NCI-H2081 (cell line): ENCODE measurements at places on chromosomes 1 and 21.

GRCh38 chr1:11893907-11894251 is 32.3 kb downstream of the KIAA2013 start:
- peak; percentile 68 for DNase-seq

GRCh38 chr1:237164406-237165352 is 122.7 kb downstream of the RYR2 start:
- DNase-seq, result no peak

GRCh38 chr1:30852026-30852425 is 56.5 kb downstream of the SDC3 start:
- DNase-seq, result no peak

DNA sequence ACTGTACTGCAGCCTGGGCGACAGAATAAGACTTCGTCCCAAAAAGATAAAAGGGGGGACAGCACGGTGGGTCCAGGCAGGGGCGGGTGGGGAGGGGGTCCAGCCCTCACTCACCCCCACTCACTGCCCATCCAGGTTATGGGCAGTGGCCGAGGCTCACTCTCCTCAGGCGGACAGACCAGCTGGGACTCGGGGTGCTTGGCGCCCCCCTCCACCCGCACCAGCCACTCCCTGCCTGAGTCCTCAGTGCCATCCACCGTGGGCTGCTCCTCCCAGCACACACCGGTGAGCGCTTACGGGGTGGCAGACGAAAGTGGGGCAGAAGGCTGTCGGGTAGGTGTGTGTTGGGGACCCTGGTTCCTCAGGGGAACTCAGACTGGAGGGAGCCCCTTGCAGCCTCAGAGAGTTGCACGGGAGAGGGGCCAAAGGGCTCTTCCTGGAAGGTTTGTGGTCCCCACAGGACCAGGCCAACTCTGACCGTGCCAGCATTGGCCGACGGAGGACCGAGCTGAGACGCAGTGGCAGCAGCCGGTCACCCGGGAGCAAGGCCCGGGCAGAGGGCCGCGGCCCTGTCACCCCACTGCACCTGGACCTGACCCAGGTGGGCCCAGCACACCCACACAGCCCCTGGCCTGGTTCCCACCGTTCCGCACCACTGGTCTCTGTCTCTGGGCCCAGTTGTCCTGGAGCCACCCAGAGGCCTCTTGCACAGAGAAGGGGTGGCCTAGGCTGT is 6.6 kb downstream of the PLEKHN1 start:
- DNase-seq, result no peak

DNA sequence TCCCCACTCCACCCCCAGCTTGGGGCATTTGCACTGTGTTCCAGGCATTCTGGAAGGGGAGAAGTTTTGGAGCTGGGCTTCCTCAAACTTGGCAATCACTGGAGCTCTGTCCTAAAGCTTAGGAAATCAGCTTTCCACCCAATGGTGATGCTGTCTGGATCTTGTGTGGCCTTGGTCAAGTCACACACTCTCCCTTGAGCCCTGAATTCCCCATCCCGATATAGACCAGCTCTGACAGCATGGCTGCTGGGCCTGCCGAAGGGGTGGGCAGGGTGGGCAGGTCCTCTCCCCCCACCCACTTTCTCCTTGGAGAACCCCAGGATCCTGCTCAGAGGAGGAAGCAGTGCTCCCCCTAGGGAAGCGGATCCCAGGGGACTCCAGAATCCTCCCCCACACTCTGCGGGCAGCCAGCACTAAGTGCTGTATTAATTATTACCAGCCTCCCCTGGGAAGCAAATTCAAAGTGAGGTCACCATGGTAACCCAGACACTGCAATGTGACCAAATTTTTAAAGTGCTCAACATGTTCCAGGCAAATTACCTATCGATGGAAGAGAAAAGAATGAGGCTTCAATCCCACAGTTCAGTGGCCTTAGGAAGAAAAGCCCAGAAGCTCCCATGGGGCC is 21.3 kb upstream of the LDLRAP1 start:
- DNase-seq, result no peak

DNA sequence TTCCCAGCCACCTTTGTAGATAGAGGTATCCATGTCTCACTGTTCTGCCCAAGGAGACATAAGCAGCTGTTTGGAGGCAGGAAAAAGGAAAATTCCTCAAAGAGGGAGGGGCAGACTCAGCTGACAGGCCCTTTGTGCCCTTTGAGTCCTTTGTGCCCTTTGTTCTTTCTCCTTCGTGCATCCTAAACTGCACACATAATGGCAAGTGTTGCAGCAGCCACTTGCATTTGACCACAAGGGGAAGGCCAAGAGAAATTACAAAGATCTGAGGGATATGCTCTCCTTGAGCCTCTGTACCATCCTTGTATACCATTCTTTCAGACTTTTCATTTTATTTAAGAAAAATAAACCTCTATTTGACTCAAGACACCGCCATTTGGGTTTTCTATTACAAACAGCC is 71.8 kb upstream of the PKN2 start:
- DNase-seq, result no peak

DNA sequence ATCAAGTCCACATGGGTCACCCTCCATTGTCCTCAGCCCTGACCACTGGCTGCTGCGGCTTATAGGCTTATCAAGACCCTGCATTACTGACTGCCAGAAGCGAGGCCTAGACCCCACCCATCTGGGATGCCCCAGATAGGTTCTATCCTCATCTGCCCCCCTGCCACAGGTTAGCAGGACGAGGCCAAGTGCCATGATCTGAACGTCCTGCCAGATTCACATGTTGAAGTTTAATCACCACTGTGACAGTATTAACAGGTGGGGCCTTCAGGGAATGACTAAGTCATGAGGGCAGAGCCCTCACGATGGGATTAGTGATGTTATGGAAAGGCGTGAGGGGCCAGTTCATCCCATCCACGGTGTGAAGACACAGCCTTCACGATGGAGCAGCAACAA is 6.2 kb upstream of the CPLANE2 start:
- DNase-seq, result no peak

- no peak for DNase-seq
These were observed 411.7 kb downstream of the PTPRU start for GRCh38 chr1:29648026-29648425.

GRCh38 chr1:90277270-90277669 is 282.4 kb downstream of the ZNF326 start:
- DNase-seq, result no peak

DNA sequence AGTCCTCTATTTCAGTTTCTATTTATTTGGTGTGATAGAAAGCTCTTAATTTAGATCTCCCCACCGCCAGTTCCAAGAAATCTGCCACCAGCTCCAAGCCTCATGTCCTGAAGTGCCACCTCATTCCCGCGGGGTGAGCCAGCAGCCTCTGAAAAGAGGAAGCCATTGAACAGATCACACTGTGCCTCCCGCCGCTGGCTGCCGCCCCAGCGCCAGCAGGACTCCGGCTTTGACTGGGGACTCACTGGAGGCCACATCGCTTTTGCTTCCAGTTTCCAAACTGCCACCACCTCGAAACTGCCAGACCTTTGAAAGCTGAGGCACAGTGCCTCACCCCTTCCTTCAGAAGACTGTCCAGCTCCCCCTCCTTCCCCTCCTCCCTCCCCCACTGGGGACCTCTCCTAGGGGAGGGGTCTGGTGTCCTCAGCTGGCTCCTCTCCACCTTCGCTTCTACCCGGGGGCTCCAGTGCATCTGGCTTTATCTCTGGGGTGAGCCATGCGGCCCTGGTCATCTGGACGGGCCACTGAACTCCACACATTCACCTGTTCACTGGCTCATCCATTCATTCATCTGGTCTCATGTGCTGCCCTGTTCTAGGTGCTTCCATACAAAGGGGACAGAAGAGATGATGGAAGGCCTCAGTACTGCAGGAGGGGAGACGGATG is 58.9 kb downstream of the VPS26C start:
- DNase-seq, result no peak

DNA sequence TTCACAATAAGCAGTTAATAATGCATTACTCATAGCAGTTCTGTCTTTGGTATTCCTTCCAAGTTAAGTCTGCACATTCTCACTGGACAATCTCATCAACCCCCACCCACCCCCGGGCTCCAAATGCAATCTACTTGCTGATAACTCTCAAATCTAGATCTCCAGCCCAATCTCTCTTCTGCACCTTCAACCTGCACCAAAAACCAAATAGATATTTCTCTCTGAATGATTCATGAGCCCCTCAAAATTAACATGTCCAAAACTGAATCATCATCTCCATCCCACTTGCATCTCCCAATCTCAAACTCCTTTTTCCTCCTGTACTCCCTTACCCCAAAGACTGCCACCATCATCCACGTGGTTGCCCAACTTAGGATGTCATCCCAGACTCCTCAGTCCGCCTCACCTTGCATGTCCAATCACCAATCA is 2.7 kb downstream of the DOCK7 start:
- no peak for DNase-seq

- peak; percentile 92 for DNase-seq
These were observed 2.8 kb downstream of the RGS16 start for GRCh38 chr1:182601416-182601786.

DNA sequence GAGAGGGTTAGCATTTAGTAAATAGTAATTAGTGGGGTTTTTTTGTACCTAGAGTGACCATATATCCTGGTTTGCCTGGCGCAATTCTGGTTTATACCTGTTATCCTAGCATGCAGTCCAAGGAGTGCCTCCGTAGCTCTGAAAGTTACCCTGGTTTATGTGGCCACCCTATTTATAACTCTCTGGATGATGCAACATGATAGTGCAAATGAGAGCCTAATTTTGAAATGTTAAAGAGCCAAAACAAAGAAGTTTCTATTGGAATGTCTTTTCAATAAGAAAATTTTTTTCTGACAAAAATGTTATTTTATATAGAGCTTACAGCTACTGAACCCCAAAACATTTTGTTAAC is 5.7 kb downstream of the AHCYL1 start:
- DNase-seq, result no peak

GRCh38 chr1:224639426-224639975 is 23.4 kb downstream of the CNIH3 start:
- DNase-seq, result no peak

DNA sequence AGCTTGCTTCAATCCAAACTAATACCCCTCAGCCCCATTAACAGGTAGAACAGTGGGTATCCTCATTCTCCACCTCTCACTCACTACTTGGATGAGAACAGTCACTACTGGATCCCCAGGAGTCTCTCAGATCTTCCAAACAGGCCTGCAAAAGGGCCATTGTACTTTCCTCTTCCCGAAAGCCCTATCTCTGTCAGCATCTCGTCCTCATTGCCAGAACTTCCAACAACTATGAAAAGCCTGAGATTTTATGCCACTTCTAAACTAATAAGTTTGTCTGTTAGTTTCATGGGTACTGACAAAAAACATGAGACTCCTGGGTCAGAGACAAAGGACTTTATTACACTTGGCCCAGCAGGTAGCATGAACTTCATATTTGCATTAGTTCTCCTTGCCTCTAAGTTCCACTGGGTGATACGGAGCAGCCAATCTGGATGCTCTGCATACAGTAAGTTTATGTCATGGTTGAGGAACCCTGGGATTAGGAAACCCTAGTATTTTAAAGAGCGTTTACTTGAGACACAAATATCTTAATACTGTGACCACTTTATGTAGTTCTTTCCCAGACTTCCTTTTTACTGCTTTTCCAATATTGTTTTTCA is 38.1 kb downstream of the VANGL2 start:
- DNase-seq, result no peak

DNA sequence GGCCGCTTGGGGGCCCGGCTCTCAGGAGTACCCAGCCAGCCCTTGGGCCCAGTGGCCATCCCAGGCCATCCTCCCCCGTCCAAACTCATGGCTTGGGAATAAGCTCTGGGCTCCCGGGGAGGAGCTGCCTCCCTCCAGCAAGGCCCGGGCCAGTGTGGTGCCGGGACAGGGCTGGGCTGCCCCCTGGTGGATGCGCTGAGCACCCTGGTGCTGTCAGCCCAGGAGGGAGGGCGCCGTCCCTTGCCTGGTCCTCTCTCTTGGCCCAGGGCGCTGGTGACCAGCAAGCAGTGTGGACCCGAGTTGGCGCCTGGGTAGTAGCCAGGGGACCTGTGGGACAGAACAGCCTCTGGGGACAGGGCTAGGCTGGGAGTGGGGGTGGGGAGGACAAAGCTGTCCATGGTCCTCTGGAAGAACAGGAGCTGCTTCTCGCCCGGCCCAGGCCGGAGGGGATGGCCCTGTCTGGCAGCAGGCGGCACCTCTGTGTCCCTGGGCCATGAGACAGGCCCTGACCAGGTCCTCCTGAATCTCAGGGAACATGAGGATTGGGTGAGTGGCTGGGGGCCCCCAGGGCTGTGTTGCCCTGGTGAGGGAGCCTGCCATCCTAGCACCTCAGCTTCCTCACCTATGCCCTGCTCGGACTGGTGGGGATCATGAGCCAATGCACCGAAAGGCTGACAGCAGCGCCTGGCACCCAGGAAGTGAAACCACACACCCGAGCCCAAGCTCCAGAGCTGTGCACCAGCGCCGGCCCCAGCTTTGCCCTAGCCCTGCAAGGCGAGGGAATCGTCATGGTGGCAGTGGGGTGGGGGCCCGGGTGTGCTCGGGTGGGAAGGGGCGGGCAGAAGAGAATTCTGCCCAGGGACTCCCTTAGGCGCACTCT is 9.4 kb downstream of the MORN1 start:
- DNase-seq, result peak; percentile 22

GRCh38 chr1:59674595-59674994 is 140.2 kb upstream of the HOOK1 start:
- peak; percentile 39 for DNase-seq

DNA sequence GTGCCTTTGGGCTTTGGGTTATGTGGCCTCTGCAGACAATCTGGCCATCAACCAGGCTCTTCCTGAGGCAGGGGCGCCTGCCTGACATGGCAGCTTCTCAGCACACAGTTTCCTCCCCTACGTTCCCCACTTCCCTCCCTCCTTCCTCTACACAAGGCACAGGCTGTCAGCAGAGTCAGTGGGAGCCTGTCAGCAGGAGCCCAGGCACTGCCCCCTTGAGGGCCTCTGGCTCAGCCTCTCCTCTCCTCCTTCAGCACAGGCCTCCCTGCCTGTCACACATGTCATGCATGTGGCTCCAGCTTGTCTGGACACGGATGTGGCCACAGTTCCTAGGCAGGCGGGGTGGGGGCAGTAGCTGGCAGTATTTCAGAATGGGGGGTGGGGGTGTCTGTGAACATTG is 52.2 kb upstream of the ARTN start:
- DNase-seq, result no peak

DNA sequence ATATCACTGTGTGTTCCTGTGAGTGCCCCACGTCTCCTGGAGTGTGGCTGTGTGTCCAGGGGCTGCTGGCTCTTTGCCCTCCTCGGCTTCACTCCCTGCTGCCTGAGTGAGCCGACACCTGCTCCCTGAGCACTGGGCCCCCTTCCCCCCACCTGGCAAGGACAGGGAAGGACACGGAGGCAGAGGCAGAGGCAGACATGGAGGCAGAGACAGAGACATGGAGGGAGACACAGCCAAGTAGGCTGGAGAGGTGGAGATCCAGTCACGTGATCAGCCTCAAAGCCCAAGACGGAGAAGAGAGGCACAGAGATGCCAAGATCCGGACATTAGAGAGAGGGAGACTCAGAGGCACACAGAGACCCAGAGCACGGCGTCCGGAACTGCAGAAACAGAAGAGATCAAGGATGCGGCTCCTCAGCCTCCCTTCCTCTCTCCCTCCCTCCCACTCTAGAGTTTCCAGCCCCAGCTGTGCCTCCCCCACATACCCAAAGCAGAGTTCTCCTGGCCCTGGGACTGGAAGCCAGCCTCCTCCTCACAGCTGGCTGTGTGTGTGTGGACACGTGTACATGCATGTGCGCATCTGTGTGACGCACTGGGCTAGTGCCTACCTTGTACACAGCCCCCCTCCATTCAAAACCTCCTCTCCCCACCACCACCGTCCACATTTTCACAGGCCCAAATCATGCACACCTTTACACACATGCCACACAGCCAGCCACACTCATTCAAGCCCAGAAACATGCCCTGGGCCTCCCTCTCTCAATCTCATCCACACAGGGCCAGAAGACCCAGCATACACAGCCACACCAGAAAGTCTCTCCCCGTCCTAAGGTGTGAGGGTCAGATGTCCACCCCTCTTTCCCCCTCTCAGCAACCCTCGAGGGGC is 39.1 kb upstream of the WASF2 start:
- peak; percentile 73 for DNase-seq

GRCh38 chr1:185595835-185596667 is 138.1 kb upstream of the HMCN1 start:
- peak; percentile 57 for DNase-seq
